SK-MEL-5 (cell line): ENCODE measurements at places on chromosomes 16 and 17.
A peak's percentile ranks its signal among the peaks of the same experiment; 100 is the strongest.

GRCh38 chr17:33493566-33493965 lies 200.5 kb upstream of the ASIC2 start:
- no peak for DNase-seq

DNA sequence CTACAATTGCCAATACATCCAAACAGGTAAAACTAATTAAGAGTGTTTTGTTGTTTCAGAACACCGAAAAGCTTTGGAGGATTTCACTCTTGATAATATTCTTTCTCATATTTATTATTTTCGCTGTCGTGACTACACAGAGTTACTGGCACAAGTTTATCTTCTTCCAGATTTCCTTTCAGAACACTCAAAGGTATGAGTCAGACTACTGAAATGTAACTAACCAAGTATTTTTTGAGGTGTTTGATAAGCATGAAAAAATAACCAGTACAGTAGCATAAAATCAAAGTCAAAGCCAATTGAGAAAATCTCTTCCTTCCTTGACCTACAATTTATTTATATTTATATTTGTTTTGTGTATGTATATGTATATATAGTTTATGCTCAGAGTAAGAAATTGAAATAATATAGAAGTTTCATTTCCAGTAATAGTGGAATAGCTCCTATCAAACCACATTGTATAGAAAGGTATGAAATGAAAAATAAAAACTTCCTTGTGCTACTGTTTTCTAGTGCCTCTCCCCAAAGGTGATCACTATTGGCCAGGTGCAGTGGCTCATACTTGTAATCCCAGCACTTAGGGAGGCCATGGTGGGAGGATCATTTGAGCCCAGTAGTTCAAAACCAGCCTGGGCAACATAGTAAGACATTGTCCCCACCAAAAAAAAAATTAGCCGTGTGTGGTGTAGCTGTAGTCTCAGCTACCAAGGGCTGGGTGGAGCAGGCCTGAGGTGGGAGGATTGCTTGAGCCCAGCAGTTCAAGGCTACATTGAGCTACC lies 10.9 kb downstream of the RAD51C start:
- DNase-seq: no peak

- DNase-seq: no peak
Measured at GRCh38 chr17:66938656-66939055, 25.9 kb upstream of the CACNG4 start.

- DNase-seq: no peak
Measured at GRCh38 chr17:42684929-42685556, 2.7 kb downstream of the CNTNAP1 start.

- DNase-seq: no peak
Measured at GRCh38 chr17:76146053-76146851, 5.2 kb upstream of the FOXJ1 start.

GRCh38 chr17:383771-384621 lies 31.4 kb upstream of the RPH3AL start:
- DNase-seq: no peak

DNA sequence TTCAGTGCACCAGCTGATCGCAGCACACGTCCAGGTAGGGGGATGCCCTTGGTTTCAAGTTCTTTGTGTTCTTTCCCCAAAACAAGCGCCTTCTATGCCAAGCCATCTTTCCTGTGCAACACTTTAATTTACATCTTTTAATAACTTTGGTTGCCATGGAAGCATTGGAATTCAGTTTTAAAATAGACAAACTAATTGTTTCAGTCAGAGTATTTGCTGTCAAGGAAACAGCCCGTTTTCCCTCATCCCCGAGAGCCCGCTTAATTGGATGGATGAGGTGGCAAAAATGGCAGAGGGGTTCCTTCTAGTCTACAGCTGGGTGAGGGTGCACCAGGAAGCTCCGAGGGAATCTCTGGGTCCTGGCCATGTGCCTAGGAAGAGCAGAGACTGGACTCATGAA lies 793.7 kb upstream of the EEF2KMT start:
- no peak for DNase-seq

DNA sequence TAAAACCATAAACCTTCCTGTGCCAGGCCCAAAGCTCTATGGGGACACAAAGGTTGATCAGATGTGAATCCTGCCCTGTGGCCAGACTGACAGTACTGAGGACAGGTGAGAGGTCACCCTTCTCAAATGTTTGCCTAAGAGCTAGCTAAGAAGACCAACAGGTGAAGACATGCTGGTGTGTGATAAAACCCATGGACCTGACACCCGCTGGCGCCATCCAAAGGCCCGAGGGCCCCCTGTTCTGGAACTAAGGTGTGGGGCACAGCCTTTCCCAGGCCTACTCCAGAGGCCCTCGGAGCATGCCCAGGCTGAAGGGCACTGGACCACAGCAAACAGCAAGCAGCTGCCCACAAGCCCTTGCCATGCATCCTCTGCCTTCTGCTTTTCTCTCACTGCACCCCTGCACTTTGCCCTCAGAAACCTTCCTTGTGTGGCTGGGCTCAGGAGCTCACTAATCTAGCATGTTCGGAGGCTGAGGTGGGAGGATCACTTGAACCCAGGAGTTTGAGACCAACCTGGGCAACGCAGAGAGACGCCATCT lies 5.2 kb upstream of the CDK3 start:
- DNase-seq: no peak

DNA sequence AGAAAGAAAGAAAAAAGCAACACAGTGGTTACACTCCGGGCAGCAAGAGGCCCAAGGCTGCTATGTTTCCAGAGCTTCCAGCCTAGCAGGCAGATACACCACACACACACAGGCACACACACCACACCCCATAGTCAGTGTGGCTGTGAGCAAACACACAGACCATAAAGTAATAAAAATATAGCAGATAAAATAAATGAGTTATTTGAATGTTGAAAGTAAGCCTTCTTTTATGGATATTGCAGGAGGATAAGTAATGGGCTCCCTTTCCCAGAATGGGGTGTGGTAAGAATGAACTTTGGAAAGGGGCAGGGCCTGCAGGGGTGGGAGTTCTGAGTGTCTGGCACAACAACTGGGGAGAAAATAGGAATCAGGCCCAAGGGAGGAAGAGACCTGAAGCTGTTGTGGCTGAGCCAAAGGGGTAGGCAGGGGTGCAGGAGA lies 4.8 kb upstream of the CDK5RAP3 start:
- DNase-seq: no peak

DNA sequence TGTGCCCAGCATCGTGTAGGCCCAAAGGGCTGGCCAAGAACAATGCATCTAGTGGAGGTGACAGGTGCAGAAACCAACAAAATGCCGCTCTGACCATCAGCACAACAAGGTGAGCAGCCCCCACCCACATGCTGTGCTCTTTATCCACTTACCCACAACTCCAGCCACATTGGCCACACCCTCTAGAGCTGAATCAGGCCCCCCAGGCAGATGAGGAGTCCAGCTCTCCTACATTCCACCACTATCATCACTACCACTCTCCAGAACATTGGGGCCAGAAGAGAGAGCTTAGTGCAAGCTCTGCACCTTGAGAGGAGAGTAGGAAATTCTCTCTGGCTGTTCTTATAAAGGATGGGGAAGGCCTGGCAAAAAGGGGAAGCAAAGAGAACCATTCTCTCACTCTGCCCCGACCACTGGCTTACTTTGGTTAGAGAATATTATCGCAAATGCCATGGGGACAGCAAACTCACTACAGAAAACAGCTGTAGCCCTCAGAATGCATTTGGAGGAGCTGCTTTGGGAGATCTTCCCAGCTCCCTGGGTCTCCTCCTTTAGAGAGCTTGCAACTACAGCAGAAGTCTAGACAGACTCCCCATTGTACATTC lies 75.0 kb downstream of the TMEM132E start:
- no peak for DNase-seq

DNA sequence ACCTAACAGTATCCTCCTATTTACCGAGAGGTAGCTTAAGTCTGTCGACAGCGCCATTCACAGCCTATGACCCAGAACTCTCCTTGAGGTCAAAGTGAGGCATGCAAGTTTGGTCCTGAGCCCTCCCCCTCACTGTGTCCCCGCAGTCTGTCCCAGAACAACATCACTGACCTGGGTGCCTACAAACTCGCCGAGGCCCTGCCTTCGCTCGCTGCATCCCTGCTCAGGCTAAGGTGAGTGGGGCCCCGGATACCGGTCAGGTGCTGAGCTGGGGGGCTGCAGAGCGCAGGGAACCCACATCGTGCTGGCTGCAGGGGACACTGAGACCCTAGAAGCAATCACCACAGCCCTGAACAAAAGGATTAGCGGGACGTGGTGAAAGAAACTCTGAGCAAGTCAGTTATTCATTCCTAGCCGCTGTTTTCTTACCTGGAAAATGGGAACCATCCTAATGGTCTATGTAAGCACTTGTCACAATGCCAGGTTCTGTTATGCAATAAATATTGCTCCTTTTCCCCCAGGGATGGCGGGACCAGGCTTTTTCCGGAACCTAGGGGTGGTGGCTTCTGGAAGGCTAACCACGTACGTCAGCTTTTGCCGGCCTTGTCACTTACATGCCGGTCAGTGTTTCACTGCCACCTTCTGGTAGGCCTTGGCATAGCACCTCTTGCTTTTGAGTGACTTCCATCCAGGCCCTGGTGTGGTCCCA lies 23.8 kb downstream of the DEXI start:
- peak; percentile 92 for DNase-seq

- DNase-seq: no peak
Measured at GRCh38 chr17:33106525-33107165, 115.0 kb downstream of the SPACA3 start.

DNA sequence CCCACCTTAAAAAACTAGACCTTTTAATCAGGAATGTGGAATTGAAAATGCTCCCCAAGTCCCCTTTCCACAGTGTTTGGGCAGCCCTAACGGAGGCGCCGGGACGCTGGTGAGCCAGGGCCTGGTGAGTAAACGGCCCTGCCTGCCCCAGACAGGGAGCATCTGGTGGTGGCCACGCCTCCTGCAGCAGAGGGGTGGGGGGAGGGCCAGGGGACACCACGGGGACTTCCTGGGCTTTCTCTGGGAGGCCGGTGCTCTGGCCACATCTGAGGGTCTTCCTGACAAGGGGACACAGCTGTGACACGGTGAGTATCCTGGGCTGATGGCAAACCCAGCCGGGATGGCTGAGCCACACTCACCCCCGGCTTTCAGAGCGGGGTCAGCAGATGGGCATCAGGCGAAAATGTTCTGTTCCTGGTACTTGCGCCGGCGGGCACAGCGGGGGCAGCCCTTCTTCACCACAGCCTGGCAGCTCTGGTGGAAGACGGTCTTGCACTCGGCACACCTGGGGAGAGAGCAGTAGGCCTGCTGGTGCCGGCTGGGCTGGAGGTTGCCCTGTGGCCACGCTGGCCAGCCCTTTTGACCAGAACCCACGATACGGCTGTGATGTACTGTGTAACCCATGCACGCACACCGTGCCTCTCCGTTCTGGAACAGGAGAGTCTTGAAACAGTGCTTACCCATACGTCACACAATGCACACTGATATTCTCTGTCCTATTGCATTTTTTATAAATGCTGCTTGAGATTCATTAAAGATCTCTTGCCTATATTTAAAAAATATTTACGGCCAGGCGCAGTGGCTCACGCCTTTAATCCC lies 5.0 kb upstream of the ARHGAP27 start:
- DNase-seq: no peak

GRCh38 chr17:8823279-8823678 lies 24.1 kb upstream of the MFSD6L start:
- no peak for DNase-seq

GRCh38 chr16:74447578-74447977 lies 26.3 kb upstream of the CLEC18B start:
- DNase-seq: no peak

GRCh38 chr17:10197721-10198508 lies 491 bp downstream of the GAS7 start:
- DNase-seq: no peak

DNA sequence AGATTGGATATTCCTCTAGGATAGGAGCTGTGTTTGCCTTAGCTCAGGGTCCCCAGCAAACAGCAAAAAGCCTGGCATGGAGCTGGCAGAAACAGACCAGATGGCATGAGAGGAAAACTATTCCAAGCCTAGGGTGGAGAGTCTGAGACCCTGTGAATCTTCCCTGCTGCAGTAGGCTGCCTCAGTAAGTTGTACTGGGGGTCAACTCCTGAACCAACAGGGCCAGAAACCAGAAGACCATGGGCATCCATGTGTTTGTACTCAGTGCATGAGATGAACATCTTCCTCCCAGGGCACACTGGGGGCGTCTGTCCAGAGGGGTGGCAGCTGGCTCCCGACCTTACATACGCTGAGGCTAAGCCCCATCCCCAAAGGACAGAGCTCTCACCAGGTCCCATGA lies 214.4 kb downstream of the C16orf78 start:
- no peak for DNase-seq

GRCh38 chr17:8366231-8366630 lies 10.3 kb downstream of the KRABD2 start:
- DNase-seq: no peak

DNA sequence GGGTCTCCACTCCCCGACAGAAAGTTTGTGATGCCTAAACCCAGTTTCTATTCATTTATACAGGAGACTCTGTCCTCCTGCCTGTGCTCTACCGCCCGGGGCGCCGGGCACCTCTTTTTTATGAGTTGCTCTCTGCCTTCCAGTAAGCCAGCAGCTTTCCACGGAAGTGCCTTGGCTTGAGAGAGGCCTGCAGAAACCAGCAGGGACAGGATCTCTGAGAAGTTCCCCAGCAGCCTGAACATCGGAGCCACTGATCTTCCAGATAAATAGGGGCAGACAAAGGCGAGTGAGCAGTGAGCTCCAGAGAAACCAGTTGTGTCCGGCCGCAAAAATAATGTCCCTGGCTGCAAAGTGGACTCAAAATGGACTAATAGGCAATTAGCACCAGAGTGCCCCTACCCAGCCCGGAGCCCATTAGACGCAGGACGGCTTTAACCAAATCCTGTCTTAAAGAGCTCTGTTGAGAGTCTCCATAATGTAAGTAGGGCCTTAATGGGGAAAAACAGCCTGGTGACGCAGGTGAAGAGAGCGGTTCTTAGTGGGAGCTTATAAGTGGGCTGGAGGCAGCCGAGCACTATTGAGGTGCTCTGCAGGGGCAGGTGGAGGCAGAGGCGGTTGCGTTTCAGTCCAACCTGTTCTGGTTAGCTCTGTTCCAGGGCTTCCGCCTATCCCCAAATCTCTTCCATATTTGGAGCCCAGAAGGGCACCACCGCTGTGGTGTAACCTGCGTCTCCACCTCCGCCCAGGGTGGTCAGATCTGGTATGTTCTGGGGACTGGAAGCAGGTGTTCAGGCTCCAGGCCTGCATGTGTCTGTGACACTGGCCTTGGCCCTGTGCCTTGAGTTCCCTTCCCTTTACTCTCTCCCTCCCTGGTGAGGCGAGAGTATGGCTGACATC lies 74.1 kb downstream of the NT5M start:
- no peak for DNase-seq

DNA sequence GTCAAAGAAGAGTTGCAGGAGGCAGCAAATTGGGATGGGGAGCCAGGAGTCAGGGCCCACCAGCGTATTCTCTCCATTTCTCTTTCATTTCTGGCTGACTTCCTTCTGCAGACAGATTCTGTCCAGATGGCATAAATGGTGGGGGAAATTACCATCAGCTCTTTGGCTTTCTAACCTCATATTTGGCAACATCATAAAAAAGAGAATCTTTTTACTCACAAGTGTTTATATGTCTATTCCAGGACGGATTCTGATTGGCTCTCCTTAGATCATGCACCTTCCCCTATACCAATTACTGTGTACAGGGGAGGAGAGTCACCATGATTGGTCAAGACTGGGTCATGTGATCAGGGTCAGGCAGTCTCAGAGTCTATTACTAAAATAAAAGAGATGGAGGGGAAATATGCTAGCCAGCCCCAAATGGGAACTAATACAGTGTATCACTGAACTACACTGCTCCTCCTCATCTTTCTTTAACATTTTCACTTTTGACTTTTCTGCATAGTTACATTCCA lies 537.1 kb upstream of the EEF2KMT start:
- DNase-seq: peak; percentile 5

GRCh38 chr17:15124264-15124595 lies 140.9 kb downstream of the PMP22 start:
- DNase-seq: no peak
